ENCODE measurements at places on chromosomes 2 and 18.

DNA sequence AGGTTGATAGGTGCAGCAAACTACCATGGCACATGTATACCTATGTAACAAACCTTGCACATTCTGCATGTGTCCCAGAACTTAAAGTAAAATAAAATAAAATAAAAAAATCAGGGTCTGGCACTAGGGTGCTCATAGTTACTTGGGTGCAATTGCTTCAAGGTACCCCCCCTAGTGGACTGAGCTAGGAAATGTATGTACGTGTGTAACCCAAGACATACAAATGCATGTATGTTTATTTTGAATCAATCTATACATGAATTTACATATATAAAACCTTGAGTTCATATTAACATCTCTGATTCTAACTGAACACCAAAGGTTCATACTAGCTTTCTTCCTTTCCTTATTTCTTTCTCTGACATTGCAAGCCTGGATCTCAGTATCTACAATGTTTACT lies 51.5 kb downstream of the USP37 start:
- DNase-seq = no peak

- no peak for DNase-seq
Measured at GRCh38 chr18:55447672-55448018, 140.3 kb downstream of the TCF4 start.

GRCh38 chr18:52131845-52132244 lies 208.2 kb upstream of the DCC start:
- no peak for DNase-seq

- no peak for DNase-seq
Measured at GRCh38 chr18:79558196-79558932, 121.2 kb upstream of the CTDP1 start.

DNA sequence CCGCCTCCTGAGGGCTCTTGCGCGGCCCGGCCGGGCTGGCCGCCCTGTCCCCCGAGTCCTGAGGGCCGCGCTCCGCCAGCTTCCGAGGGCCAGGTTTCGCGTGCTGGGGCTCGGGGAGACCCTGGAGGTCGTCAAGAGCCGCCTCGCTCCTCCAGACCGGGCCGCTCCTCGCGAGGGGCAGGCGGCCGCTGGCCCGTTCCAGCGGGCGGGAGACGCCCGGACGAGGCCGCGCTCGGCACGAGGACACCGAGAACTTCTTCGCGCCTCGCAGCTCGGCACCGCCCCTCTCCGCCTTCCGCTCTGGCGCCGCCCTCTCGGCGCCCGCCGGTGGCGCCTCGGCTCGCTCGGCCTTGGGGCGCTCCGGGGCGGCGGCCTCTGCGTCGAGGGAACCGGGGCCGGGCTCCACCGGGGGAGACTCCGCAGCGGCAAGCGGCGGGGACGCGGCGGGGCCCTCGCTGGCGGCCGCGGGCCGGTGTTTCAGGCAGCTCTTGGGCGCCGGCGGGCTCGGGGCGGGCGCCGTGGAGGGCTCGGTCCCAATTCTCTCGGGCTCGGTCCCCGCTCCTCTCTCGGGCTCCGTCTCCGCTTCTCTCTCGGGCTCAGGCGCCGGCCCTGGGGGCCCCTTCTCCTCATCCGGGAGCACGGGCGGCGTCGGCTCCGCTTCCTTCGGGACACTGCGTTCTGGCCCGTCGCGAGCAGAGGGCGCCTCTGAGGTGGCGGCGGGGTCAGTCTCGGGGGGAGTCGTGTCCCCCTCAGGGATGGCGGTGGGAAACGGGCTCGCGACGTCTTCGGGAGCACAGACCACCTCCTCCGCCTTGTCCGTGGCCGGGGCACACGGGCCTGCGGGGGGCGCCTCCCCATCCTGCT lies 91.6 kb upstream of the MGAT4A start:
- peak; percentile 69 for DNase-seq

DNA sequence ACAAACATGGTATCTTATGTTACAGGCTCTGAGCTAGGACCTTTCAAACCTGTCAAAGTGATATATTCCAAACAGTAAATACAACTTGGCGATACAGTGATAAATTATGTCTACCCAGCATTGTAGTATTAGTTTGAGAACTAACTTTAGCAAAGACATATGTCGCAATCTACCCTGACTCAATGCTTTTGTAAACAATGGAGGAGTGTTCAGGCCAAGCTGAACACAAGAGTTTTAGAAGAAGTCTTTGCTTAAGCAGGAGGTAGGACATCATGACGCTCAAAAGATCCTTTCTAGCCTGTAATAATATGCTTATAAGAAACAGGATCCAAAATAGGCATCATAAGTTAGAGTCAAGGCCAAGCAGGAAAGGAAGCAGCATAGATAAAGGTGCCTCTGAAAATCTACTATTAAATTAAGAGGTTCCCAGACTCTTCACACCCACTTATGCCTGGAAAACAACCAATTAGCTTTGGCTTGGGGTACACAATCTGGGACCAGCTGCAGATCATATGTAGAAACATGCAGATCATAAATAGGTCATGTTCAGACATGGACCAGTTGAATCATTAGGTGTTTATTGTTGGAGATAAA lies 132.5 kb downstream of the CSRNP3 start:
- DNase-seq = no peak

GRCh38 chr2:75632091-75632701 lies 14.4 kb upstream of the MRPL19 start:
- DNase-seq = no peak

DNA sequence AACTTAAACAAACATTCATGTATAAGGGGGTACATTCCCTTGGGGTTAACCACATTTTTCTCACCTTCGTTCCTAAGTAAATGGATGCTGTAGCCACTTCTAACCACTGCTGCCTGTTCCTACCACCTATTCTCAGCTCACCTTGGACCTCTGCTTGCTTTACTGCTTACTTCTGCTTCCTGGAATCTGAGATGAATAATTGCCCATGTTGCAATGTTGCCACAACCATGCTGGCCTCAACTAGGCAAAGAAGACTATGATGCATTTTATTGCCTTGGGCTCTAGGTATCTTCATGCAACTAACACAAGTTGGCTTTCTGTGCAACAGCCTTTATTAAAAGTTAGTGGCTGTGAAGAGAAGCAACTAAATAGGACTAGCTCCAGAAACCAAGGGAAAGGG lies 106.3 kb upstream of the TCF4 start:
- no peak for DNase-seq

DNA sequence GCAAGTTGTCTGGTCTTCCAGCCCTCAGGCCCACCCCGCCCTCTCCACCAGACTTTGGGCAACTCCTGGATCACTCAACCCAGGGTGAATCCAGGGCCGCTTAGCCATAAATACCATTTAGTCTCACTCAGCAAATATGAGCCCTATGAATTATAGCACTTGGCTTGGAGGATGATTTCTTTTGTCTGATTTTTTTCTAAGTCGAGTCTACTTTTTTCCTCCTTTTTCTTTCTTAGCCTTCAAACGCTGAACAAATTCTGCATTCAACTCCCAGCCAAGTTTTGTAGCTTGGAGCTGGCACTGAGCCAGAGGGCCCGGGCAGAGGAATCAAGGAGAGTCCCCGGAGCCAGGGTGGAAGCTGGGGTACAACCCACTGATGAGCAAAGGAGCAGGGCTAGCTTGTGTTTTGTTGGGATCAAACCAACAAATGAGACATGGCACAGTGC lies 48.7 kb downstream of the SERTAD2 start:
- no peak for DNase-seq

DNA sequence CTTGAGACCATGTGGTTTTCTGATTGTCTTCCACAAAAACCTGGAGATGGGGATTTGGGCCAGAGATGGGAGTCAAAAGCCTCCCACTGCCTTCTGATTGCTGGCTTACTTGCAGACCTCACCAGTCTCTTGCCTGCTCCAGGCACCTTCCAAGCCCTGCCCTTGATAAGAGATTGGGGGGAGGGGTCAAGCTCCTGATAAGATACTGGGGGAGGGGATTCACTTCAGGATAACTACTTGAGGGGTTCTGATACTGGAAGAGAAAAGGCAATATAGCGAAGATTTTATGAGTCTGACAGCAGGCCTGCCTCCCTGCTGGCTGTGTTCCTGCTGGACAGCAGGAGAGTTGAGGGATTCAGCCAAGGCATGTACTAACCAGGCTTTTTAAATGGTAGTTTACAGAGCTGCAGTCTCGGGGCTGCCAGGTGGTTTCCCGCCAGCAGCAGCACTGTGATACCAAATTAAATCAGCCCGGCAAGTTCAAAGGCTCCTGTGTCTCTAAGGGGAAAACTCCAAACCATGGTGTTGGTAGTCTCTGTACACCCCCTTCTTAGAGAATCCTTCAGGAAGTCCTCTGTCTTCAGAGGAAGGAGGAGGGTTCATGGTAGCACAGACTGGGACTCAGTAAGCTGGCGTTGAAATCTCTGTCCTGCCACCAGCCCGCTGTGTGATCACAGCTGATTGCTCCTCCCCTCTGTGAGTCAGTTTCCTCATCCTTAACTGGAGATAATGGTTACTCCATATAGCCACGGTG lies 58.3 kb downstream of the FBXO36 start:
- peak; percentile 3 for DNase-seq

DNA sequence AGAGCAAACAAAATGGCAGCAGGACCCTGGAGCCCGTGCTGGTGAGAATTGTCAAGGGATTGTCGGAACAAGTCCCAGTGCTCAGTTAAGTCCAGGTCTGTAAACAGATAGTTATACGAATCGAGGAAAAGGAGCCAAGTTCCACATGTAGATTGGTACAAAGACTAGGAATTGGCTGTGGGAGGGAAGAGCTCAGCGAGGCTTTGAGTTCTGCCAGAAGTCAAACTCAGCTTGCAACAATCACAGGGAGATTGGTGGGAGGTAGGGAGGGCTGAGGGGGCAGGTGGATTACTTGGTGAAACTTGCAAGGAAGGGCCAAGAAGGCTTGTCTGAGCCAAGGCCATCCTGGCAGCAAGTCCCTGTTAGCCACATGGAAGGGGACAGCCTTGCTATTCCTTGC lies 217.8 kb upstream of the ARL4C start:
- no peak for DNase-seq

GRCh38 chr2:50492477-50492851 lies 539.5 kb downstream of the NRXN1 start:
- peak; percentile 13 for DNase-seq

GRCh38 chr2:23449413-23449812 lies 64.4 kb downstream of the KLHL29 start:
- no peak for DNase-seq

GRCh38 chr2:120531863-120532600 lies 186.1 kb downstream of the INHBB start:
- no peak for DNase-seq

- no peak for DNase-seq
Measured at GRCh38 chr2:119679526-119679837, 481 bp downstream of the TMEM177 start.

DNA sequence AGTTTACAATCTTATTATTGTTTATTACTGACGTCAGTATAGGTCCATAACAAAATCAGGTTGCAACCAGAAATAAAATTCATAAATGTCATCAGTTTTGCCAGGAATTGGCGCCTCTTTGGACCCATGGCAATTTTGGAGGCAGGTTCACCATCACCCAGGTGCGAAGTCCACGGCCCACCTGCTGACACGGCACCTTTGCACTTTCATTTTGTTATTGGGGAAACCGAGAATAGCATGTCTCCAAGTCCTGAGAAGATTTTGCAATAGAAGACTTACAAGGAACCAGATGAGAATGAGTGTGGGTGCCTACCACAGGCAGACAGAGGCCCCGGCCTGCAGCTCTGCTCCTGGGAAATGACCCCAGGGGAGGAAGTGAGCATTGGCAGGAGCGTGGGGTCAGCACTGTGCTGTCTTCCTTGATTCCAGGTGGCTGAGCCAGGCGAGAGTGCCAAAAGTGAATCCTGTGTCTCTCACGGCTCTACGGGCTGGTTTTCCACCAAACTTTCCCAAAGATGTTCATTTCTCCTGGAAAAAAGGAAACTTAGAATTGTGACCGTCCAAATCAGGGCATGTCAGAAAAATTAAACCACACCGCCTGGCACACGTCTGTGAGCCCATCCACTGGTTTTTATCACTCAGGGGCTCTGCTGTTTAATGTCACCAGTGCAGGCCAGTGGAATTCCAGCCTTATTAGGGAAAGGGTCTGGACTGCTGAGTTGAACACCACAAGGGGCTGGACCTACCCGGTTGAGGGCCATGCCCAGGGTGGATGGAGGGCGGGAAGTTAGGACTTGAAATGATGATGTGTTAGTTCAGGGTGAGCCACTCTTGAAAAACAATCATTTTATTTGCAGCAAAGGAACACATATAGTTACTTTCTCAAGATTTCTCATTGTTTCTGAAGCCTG lies 96.5 kb downstream of the PTGR3 start:
- no peak for DNase-seq

DNA sequence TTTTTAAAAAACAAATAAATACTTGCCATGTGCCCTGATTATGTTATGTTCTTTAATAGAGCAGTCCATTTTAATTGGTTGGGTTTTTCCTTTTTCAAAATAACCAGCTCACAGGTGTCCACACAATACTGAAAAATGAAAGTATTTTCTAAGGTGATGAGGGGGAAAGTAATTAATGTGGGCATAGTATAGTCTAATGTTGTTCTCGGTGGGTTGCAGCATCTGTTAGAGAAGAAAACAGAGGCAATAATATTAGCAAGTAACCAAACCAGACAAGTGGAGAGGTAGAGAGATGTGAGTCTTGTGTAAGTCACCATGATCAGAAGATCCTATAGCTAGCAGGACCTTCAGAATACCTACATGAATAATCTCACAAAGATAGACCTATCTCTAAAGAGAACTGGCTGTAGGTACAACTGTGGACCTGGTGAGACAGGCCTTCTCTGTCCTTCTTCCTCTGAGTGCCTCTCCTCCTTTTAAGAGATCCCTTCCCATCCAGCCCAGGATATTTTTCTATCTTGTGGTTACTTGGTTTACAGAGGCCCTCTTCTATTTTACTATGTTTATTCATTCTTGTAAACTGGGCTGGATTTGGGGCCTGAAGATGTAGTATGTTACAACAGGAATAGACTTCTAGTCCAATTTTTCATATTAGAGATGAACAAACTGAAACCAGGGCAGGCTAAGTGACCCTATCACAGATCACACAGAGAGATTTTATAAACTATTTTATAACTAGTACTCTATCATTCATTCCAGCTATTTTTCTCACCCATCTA lies 67.1 kb upstream of the MSTN start:
- DNase-seq = no peak

DNA sequence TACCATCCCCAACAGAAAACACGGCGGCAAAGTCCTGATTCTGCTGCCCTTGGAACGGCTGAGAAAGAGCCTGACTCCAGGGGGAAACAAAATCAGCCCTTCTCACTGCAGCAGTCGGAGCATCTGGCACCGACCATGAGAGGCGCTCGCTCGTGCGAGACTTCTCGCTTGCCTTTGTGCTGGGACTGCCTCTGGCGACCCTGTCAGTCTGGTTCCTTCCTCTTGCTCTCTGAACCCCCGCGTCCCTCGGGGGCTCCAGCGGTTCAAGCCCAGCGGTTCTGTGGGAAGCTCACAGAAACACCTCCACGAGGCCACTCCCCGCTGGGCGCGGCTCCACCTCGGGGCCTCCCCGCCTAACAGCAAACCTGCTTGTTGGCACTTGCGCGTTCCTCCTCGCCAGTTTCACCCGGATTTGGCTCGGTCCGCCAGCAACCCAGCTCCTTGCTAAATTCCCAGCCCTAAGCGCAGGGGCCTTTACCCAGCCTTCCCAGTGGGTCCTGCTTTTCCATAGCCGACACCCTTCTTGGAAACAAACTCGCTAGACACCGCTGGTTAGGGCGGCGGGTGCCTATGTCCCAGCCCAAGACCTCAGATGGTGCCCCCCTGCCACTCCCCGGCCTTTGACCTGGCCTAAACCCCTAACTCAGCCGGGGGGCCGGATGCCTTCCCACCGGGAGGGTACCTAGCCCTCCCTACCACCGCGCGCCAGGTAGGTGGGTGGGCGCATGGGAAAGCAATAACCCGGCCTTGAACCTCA lies 2.2 kb downstream of the RND3 start:
- no peak for DNase-seq
